ENCODE measurements at places on chromosomes 4 and X. TPM values are rescaled to one million over a fixed set of nuclear protein-coding genes. Genes with fewer than 3 reads are reported as not detected.

Gene TMSB15C
- 7.3 TPM for total RNA-seq

Gene CC2D2A
- 23.1 TPM for total RNA-seq

Gene MAGEB10
- not detected for total RNA-seq

Gene NAP1L3
- 1.2 TPM for total RNA-seq

Gene PAGE2B
- total RNA-seq = not detected

Gene LRIT3
- 0.07 TPM for total RNA-seq

Gene IBSP
- total RNA-seq = not detected

Gene CXorf58
- not detected for total RNA-seq

Gene P2RY8
- not detected for total RNA-seq

Gene CYSLTR1
- total RNA-seq = not detected

Gene FHDC1
- 0.13 TPM for total RNA-seq

Gene GAGE1
- total RNA-seq = not detected

Gene INPP4B
- 2.9 TPM for total RNA-seq

Gene PNMA5
- total RNA-seq = not detected

Gene RASL11B
- not detected for total RNA-seq

Gene CTAG1B
- not detected for total RNA-seq

Gene FOXR2
- total RNA-seq = not detected

Gene DDX60
- 17.7 TPM for total RNA-seq

Gene GAK
- total RNA-seq = 52.4 TPM

Gene SOD3
- not detected for total RNA-seq

Gene NHS
- 0.13 TPM for total RNA-seq

Gene NWD2
- total RNA-seq = not detected

Gene GPC3
- not detected for total RNA-seq

Gene C1QTNF7
- not detected for total RNA-seq

Gene TSPAN7
- total RNA-seq = 12.0 TPM

Gene UGT2A1
- total RNA-seq = 0.93 TPM

Gene XAGE2
- total RNA-seq = not detected

Gene LGI2
- total RNA-seq = under 0.01 TPM

Gene DNASE1L1
- total RNA-seq = 76.0 TPM

Gene DGKQ
- 14.8 TPM for total RNA-seq

Gene FAM9B
- not detected for total RNA-seq

Gene NOX1
- not detected for total RNA-seq

Gene BEX3
- total RNA-seq = 193 TPM

Gene SSX1
- total RNA-seq = not detected

Gene EXOC1L
- total RNA-seq = not detected

Gene TRIM60
- not detected for total RNA-seq

Gene PLP1
- not detected for total RNA-seq

Gene CXCL8
- total RNA-seq = 243 TPM
